ENCODE measurements at places on chromosomes 13 and 19.

GRCh38 chr13:41179593-41180250, 14.6 kb downstream of the KBTBD7 start:
- no peak for DNase-seq

DNA sequence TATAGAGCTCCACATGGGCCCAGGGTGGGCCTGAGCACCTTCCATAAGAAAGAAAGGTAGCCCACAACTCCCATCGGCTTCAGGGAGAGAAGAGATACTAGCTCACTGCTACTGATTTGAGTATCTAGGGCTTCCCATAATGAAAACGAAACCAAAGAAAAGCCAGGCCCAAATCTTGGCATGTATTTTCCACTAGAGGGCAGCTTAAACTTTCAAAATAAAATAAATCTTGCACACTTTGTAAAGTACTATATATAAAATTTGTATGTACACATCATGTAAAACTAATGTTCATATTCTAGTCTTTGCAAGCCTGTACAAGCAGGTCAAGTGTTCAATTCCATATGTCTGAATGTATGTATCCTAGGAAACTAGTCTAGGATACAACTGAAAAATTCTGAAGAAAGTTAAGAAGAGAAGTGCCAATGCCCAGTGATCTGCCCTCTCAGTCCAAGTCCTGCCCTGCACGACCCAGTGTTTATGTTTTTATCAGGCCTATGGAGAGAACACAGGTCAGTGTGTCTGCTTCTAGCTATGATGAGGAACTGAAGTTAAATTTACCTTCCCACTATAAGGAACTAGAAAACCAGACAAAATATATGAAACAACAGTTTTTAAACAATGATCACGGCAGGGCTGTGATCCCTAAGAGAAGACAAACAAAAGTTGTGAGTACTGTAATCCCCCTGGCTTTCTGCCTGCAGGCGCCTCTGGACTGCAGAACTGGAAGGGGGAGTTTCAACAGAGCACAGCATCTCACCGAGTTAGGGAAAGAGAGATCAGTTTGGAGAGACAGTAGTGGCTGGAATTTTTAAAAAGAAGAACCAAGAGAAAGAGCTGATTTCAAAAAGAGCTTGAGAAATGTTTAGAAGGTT, 475.7 kb downstream of the UQCRFS1 start:
- no peak for DNase-seq

DNA sequence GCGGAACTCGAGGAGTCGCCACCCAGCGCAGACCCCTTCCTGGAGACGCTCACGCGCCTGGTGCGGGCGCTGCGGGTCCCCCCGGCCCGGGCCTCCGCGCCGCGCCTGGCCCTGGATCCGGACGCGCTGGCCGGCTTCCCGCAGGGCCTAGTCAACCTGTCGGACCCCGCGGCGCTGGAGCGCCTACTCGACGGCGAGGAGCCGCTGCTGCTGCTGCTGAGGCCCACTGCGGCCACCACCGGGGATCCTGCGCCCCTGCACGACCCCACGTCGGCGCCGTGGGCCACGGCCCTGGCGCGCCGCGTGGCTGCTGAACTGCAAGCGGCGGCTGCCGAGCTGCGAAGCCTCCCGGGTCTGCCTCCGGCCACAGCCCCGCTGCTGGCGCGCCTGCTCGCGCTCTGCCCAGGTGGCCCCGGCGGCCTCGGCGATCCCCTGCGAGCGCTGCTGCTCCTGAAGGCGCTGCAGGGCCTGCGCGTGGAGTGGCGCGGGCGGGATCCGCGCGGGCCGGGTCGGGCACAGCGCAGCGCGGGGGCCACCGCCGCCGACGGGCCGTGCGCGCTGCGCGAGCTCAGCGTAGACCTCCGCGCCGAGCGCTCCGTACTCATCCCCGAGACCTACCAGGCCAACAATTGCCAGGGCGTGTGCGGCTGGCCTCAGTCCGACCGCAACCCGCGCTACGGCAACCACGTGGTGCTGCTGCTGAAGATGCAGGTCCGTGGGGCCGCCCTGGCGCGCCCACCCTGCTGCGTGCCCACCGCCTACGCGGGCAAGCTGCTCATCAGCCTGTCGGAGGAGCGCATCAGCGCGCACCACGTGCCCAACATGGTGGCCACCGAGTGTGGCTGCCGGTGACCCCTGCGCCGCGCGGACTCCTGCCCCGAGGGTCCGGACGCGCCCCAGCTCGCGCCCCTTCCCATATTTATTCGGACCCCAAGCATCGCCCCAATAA, 2.3 kb downstream of the AMH start:
- no peak for DNase-seq

- no peak for DNase-seq
These were observed 1.5 kb upstream of the S1PR5 start for GRCh38 chr19:10518444-10519361.

- no peak for DNase-seq
These were observed 2668.2 kb upstream of the PCDH20 start for GRCh38 chr13:64083811-64084210.

DNA sequence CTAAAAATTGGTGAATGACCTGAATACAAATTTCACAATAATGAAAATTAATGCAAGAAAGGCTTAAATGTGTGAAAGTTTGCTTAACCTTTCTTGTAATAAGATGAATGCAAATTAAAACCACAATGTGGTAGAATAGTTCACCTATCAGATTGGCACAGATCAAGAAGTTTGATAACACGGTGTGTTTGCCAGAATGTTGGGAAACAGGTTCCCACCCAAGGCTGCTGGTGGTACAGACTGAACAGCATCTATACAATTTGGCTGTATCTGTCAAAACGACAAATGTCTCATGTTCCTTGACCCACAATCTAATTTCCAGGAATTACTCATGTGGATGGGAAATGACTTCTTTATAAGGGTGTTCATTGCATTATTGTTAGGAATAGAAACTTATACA, 8.6 kb upstream of the IRS2 start:
- DNase-seq: no peak

GRCh38 chr13:73171271-73171682, 112.5 kb downstream of the KLF5 start:
- no peak for DNase-seq

DNA sequence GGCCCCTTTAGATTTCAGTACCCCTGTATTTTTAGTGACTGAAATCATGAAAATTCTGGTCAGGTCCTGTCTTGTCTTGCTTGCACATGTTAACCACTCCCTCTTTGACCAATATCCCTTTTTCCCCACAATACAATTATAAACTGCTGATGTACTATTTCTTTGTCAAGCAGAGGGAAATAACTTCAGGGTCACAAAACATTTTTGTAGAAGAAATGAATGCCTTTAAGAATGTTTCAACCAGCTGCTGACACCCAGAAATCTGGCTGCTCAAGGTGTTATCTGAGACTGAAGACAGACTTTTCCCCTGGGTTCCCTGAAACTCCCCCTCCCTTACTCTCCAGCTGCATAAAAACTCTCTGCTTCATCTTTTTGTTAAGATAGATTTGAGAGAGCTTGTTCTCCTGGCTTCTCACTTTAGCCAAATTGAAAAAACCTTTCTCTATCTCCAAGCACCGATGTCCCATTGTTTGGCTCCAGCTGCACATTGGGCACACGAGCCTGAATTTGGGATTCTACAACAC, 18.4 kb upstream of the ACOD1 start:
- no peak for DNase-seq

GRCh38 chr13:113930671-113931637, 42.9 kb downstream of the C13orf46 start:
- DNase-seq: no peak

- DNase-seq: no peak
These were observed 75.9 kb downstream of the STK24 start for GRCh38 chr13:98500963-98501421.

DNA sequence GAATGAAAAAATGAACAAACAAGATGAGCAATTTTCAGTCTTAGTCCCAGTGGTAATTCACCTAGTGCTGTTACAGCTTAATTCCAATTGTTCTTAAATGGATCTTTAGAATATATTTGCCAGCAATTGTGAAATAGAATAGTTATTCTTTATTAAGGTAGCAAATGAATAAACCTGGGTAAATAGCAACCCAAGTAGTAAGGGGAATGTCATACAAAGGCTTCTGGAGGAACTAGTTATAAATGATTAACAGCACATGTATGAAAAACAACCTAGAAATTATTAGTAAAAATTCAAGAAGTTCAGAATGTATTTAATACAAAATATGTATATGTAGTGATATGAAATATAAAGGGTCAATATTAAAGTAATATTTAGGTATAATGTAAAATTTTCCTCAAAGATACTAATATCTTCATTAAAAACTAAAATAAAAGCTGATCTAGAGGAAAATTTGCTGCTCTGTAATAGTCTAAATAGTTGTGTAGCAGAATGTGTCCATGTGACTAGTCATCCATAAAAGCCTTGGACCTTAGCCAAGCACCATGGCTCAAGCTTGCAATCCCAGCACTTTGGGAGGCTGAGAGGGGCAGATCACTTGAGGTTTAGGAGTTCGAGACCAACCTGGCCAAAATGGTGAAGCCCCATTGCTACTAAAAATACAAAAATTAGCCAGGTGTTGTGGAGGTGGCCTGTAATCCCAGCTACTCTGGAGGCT, 535.9 kb upstream of the ATXN8OS start:
- DNase-seq: no peak

DNA sequence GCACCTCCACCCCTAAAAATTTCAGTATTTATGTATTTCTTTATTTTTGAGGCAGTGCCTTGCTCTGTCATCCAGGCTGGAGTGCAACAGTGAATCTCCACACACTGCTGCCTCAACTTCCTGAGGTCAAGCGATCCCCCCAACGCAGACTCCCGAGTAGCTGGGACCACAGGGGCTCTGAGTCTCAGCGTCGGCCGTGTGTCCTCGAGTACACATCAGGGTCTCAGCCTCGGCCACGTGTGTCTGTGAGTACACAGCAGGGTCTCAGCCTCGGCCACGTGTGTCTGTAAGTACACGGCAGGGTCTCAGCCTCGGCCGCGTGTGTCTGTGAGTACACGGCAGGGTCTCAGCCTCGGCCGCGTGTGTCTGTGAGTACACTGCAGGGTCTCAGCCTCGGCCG, 21.2 kb downstream of the C2CD4C start:
- DNase-seq: no peak

DNA sequence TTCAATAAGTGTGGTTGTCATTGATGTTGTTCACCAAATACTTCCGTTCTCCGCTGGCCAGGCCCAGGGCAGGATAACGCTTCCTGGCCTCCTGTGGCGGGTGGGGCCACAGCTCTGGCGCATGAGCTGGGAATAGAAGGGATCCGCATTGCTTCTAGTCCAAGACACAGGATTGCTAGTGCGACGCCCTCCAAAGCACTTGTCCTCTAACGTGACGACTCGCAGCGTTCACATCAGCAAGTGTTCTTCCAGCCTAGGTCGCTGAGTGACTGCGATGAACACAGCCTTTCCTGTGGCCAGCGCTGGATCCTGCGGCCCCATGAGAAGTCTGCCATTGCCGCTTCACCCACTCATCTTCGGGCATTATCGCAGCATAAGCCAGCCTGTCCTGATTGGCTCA, 39.4 kb downstream of the VSTM2B start:
- no peak for DNase-seq

GRCh38 chr19:11261431-11261970, 823 bp downstream of the DOCK6 start:
- DNase-seq: no peak

DNA sequence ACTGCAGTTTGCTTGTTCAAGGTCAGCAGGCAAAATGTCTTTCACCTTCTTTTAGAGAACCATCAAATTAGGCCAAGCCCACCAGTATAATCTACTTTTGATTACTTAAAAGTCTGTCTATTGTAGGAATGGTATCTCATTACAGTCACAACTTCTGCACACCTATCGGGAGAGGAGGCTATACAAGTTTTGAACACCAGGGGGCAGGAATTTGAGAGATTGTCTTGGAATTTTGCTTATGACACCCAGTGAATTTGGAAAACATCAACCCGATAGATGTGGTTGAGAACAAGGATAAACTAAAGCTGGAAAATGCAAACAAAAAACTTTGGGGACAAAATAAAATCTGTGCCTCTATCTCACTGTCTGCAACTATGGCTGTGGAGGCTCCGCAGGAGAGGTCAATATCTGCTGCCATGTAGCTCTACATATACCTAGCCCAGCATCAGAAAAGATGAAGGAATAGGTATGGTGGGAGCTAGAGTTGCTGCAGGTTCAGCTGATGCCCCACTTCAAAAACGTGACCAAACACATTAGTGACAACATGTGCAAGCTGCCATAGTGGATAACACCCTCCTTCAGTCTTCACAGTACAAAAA, 1299.2 kb upstream of the SPRY2 start:
- no peak for DNase-seq

DNA sequence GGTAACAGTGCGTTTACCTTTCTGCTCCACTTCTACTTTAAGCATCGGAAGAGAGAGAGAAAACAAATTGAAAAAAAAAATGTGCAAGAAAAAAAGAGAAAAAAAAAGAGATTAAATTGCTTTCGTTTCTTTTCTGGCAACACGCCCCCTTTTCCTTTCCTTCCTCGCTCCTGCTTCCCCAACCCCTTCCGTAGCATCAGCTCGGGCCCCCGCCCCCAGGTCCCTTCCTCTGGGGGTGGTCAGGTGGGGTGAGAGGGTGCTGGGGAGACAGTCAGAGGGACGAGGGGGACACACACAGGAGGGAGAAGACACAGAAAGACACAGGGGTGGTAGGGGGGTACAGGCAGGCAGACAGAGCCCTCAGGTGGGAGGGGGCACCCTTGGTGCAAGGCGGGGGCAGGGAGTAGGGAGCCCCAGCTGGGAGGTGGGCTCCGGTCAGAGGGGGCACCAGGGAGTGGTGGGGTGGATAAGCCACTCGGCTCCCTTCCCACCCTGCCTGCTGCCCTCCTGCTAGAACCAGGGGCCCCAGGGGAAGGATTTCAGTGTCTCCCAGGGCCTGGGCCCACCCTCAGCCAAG, 30.7 kb upstream of the ASF1B start:
- DNase-seq: no peak

- DNase-seq: no peak
These were observed 338.9 kb downstream of the TEX29 start for GRCh38 chr13:111659219-111659775.

- DNase-seq: no peak
These were observed 4.4 kb upstream of the CNMD start for GRCh38 chr13:52743988-52744387.

- DNase-seq: no peak
These were observed 28.5 kb downstream of the GARRE1 start for GRCh38 chr19:34282611-34283519.

DNA sequence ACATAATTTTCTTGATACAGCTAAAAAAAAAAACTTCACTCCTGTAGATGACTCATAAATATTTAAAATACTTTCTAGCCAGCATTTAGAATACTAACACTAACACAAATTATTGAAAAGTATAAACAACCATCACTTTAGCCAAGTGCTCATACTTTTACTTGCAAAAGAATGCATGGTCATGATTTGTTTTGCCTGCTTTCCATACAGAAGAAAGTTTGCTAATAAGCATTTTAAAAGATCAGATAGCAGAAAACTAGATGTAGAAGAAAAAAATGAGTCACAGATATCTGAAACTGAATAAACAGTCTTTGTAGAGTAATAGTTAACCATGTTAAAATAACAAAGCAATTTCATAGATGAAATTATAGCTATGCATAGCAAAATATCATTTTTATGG, 2280.4 kb upstream of the PCDH20 start:
- no peak for DNase-seq

DNA sequence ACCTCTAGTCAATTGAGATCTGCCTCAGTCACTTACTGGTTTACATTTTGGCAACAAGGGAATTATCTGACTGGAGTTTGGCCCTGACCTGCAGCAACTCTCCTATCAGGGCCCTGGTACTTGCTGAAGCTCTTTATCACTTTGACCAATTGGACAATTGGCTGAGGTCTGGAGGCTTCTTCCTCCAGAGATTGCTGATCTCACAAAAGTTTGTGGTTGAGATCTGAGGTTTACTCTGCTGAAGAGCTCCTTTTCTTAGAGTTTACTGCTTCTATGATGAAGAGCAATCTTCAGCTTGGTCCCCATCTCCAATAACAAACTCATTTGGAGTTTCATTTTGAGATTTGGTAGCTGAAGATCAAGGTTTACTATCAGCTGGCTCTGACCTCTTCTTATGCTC, 276.9 kb upstream of the SGCG start:
- no peak for DNase-seq
